Left renal cortex interstitium (tissue), 4 donors: ENCODE measurements at places on chromosomes 11 and 22.
A peak's percentile ranks its signal among the peaks of the same experiment; 100 is the strongest.

GRCh38 chr22:36465232-36466021 lies 16.0 kb downstream of the TXN2 start:
- no peak for DNase-seq

DNA sequence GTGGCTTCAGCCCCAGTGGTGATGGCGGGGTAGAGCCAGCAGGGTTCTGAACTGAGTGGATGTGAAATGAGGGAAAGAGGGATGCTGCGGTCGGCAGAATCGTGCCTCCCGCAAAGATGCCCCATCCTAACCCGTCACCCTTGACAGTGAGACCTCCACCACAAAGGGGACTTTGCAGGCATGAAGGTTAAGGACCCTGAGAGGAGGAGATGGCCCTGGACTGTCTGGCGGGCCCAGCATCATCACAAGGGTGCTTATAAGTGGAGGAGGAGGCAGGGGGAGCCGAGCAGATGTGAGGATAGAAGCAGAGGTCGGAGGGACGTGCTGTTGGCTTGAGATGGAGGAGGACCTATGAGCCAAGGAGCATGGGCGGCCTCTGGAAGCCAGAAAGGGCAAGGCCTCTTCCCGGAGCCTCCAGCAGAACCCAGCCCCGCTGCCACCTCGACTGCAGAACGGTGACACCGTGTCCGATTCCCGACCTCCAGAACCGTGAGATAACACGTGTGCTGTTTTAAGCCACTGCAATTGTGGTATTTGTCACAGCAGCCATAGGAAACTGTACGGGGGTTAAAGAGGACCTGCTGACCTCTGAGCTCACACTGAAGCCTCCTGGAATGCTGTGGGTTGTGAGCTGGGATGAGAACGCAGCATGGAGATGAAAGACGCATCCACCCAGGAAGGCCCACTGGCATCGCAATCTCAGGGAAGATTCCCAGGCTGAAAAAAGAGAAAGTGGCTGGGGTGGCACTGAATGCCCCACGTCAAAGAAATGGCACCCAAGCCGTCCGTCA lies 10.9 kb downstream of the LINC01488 start:
- DNase-seq = no peak

DNA sequence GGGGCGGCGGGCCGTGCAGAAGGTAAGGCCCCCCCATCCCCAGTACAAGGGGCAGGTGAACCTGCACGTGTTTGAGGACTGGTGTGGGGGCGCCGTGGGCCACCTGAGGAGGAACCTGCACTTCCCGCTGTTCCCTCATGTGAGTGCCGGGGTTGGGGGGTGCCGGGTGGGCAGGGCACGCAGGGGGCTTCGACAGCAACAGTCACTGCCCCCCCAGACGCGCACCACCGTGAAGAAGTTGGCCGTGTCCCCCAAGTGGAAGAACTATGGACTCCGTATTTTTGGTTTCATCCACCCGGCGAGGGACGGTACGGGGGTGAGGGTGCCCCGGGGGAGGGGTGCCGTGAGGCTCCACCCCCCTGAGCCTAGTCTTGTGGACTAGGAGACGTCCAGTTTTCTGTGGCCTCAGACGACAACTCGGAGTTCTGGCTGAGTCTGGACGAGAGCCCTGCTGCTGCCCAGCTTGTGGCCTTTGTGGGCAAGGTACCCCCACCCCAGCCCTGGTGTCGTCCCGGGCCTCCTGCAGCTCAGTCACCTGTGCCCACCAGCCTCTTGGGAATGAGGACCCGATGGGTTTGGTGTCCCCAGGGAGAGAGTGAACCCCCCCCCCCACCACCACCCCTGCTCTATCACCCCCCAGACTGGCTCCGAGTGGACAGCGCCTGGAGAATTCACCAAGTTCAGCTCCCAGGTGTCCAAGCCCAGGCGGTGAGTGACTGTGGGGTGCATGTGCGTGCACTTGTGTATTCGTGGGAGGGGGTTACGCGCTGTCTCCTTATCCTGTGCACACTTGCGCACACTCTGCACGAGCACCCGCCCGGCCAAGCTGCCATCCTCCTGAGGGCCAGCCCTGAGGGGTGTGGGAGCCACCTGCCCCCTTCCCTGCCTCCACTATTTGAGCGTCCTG lies 3.8 kb downstream of the B4GALNT4 start:
- no peak for DNase-seq

- DNase-seq = no peak
Observed at GRCh38 chr11:44766972-44767278, 40.2 kb downstream of the TSPAN18 start.

DNA sequence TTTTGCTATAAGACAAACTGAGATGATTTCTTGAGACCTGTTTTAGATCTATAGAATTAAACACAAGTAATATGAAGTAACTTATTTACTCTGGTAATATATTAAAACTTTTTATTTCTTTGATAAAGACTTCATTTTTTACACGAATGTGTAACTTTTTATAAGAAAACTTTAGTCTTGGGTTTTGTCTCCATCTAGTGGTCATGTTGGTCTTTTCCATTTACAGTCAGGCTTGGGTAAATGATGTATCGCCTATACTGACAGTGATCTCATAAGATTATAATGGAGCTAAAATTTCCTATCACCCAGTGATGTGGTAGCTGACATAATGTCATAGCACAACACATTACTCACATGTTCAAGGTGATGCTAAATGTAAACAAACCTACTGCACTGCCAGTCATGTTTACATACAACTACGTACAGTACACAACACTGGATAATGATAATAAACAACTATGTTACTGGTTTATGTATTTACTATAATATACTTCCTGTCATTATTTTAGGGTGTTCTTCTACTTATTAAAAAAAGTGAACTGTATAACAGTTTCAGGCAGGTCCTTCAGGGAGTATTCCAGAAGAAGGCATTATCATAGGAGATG lies 7.5 kb upstream of the C11orf97 start:
- DNase-seq = no peak

DNA sequence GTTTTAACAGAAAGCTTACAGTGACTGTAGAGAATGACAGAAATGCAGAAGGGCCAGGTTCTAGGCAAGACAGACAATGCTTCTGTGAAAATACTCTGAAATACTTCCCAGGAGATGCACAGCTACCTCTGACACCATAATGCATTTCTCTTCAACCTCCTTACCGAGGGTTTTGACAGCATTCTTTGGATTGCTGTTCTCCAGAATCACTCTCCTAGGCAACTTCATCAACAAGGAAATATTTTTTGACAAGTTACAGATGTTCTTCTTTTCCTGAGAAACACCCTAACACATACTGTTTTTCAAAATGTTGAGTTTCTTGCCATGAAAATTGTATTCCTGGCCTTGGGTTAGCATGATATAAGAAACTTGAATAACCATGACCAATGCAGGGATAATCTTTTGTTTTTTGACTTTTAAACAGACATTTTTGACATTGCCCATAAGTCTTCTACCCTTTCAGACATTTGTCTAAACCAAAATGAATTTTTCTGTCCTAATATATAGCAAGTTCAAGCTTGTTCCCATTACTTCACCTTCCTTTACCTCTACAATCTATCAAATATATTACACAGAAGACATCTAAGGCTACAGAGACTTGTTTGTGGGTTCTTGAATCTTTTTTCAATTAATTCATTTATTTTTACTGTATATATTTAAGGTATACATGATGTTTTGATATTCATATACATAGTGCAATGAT lies 108.1 kb downstream of the CCDC34 start:
- DNase-seq = no peak

- no peak for DNase-seq
Observed at GRCh38 chr11:131744847-131745246, 374.4 kb downstream of the NTM start.

- no peak for DNase-seq
Observed at GRCh38 chr11:128626913-128627665, 39.7 kb upstream of the ETS1 start.

DNA sequence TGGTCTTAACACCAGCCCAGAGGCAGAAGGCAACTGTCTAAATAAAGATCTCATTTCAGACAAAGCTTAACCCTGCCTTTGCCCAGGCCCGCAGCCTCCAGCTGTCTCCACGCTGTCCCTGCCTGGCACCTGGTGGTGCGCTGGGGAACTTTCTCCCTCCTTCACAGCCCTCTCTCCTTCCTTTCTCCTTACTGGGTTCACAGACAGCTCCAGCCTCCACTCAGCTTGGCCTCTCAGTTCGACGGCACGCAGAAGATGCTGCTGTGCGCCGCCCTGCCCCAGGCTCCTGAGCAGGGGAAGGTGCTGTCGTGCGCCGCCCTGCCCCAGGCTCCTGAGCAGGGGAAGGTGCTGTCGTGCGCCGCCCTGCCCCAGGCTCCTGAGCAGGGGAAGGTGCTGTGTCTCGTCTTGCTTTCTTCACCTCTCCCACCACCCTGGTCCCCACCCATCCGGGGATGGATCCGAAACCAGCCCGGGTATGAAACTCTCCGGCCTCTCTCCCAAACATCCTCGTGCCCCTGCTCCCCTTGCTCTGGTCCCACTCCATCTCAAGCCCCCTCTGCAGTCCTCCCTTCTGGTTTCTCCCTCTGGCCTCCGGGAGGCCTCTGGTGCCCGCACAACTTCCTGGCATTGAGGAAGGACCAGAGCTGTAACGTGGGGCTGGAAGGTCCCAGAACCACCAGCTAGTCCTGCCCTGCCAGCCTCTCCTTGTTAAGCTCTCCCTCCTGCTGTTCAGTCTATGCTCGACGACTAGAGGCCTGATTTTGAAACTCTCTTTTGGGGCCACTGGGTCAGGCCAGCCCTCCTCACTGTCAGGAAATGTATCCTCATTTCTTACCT lies 22.9 kb upstream of the JAM3 start:
- no peak for DNase-seq

DNA sequence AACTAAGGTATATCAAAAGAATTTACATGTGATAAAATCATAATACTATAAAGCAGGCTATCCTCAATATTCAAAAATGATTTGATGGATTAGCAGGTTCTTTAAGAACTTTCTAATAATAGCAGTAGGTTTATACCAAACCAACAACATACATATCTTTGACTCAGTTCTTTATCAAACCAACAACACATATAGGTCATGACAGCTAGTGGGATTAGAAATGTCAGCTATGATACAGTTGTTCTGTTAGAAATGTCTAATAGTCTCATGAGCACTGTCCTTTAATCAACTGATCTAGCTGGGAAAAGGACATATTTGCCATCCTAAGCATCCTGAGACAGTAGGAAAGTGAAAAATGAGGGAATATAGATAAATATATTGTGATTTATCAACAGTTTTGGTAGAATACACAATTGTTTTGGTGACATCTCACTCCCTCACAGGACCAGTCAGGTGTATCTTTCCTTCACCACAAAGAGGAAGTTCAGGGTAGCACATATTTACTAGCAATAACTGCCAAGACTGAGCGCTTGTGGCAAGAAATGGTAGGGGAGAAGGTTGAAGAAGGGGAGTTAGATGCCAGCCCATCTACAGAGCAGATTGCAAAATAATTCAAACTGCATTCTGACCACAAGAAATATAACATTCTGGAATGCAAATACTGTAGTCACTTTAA lies 90.8 kb upstream of the APOA1 start:
- no peak for DNase-seq

DNA sequence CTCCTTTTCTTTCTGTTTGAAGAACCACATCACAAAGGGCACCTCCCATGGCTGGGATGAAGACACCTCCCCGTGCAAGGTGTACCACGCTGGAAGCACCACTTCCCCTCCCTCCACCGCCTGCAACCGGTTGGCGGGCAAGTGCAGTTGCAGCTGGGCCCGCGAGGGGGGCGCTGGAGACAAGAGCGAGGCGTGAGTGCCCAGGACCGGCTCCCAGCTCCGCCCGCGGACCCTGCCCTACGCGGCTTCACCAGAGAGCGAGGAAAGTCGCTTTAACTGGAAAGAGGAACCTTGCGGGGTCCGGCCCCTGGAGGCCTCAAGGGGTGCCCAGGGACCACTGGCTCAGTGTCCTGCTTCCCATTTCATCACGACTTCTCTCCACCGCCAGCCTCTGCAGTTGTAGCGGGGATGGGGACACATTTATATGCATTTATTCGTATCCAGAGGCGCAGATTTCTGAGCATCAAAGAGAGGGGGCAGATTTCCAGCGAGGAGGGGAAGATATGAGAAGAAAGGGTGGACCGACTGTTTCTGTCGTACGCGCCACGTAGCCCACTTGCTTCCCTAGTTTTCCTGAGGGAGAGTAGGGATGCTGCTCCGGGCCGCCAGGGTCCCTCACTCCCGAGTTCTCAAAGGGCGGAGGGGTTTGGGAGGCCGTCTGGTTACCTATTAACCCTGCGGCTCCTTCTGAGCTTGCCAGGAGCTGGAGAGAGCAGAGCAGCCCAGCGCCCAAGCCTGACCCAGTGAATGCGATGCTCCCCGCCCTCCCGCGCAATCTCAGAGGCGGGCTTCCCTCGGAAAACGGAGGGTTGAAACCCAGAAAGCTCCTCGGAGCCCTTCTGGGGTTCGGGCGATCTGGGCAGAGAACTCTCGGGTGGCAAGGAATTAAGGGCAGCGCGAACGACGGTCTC lies 3.5 kb downstream of the ESAM start:
- peak; percentile 66 for DNase-seq

DNA sequence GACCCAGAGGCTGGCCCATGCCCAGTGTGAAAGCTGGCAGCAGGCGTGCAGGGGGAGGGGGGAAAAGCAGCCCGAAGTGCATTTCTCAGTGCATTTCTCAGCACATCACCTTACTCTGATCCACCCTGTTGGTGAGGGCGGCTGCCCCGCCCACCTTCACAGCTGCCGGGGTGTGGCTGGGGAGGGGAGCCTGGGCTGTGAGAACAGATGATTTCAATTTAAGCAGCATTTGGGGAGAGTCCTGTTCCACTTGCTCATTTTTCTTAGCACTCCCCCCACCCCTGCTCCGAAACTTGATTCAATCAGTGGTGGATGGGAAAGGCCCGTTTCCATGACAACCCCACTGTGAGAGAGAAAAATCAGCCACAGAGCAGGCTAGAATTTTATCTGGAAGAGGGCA lies 84.8 kb downstream of the SNX19 start:
- DNase-seq = no peak

DNA sequence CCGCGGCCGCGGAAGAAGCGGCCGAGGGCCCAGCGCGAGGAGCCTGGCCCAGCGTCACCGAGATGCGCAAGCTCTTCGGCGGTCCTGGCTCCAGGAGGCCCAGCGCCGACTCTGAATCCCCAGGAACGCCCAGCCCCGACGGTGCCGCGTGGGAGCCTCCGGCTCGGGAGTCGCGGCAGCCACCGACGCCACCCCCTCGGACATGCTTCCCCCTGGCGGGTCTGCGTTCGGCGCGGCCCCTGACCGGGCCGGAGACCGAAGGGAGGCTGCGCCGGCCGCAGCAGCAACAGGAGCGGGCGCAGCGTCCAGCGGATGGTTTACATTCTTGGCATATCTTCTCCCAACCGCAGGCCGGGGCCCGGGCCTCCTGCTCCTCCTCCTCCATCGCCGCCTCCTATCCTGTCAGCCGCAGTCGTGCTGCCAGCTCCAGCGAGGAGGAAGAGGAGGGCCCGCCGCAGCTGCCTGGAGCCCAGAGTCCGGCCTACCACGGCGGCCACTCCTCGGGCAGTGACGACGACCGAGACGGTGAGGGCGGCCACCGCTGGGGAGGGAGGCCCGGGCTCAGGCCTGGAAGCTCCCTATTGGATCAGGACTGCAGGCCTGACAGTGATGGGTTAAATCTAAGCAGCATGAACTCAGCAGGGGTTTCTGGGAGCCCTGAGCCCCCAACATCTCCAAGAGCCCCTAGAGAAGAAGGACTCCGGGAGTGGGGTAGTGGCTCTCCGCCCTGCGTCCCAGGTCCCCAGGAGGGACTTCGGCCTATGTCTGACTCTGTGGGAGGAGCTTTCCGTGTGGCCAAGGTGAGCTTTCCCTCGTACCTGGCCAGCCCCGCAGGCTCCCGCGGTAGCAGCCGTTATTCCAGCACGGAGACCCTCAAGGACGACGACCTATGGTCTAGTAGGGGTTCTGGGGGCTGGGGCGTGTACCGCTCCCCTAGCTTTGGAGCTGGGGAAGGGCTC lies 1.2 kb downstream of the ARHGEF17 start:
- DNase-seq = no peak

- DNase-seq = no peak
Observed at GRCh38 chr11:72354356-72355115, 79.8 kb downstream of the CLPB start.
